ENCODE measurements at places on chromosomes 3 and 15.
A peak's percentile ranks its signal among the peaks of the same experiment; 100 is the strongest.

DNA sequence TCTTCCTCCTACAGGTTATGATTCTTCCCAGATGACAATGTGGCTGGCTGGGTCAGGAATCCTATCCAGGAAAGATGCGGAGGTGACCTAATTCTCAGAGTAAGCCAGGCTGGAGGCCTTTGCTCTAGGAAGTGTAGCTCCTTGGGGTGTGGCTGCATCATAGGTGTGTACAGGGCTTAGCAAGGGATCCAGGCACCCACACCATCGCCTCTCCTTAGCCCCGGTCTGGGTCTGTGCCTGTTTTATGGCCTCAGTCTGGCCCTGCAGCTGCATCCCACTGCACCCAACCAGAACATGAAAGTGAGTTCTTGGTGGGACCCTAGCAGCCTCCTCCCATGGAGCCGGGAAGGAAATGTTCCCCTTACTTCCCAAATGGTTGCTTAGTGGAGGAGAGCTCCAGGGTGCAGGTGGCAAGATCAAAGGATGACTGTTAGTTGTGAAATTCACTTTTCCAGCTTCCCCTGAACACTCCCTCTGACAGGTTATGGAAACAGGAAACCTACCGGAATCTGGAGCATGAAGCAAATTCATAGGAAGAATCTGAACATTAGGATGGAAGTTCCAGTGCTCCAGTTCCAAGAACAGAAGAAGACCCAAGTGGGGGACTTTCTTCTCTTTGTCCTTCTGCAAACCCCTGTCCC, 2.7 kb upstream of the AMOTL2 start:
- DNase-seq: no peak

DNA sequence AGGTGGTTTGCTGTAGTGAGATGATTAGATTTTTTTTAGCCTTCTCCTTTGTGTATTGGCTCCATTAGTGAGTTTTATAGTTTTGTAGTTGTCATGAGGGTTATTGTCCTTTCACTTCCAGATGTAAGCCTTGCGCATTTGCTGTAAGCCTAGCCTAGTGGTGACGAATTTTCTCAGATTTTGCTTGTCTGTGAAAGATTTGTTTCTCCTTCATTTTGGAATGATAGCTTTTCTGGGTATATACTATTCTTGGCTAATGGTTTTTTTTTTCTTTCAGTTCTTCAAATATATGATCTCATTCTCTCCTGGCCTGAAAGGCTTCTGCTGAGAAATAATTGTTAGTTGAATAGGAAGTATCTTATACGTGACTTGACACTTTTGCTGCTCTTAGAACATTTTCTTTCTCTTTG, 166.5 kb upstream of the THRB start:
- no peak for DNase-seq

DNA sequence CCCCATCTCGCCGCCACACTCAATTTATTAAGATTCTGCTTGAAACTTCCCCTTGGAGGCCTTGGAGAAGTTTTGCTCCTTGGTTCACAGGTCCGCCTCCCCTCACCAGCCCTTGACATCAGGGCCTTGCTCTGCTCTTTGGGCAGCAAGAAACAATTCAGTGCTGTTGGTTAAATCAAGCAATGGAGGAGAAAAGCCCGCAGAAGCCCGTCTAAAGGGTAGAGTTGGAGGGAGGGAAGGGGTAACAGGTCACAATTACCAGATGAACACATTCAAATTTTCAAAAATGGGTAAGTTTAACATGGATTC, 429 bp downstream of the PARP9 start:
- peak; percentile 23 for DNase-seq

- peak; percentile 11 for DNase-seq
Observed at GRCh38 chr3:69032142-69032541, 18.7 kb upstream of the EOGT start.

- no peak for DNase-seq
Observed at GRCh38 chr3:105397974-105398373, 31.3 kb downstream of the ALCAM start.

DNA sequence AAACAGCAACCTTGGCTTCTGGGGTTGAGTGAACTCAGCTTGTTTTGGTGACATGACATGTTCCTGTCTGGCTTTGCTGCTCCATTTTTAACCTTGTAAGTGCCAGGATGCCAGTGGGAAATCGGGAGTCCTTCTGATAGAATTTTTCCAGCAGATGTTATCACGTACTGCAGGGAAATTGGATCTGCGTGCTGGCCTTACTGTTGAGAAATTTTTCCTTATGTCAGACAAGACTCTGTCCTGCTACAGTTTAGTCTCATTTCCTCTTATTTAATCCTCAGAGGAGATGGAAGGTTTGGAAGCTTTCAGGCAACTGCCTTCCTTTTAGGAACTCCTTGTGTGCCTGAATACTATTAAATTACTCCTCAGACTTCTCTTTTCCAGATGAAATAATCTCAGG, 80.6 kb downstream of the PGPEP1L start:
- no peak for DNase-seq

GRCh38 chr3:53350652-53351051, 3.3 kb upstream of the DCP1A start:
- no peak for DNase-seq

DNA sequence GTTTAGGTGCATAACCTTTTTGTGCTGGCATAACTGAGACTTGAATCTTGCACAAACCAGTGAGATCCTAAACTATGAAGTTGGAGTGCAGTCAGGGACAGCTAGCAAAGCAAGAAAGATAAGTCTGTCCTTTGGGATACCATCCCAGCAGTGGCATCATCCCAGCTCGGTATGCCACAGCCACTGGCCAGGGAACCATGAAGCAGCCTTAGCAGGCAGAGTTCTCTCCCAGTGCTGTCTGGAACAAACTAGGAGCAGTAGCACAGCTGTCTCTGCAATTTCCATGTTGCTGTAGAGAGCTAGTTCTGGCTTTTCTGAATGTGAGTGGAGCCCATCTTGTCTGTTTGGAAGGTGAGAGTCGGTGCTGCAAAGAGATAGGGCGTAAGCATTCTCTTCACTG, 130.3 kb downstream of the DTWD1 start:
- DNase-seq: no peak

DNA sequence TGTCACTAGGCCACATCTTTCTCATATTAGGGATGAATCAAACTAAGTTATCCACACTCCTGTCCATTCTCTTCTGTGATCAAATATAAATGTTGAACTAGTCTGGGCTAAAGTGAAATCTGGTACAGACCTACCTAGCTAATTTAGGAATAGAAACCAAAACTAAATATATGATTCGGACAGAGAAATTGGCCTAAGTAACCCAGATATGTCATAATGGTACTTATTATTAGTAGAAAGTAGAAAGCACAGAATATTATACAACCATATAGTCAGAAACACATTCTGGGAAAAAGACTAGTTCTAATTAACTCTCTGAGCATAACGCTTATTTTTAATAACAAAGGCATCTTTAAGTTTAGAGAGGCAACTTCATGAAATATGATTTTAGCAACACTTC, 389.0 kb downstream of the LSAMP start:
- DNase-seq: no peak

DNA sequence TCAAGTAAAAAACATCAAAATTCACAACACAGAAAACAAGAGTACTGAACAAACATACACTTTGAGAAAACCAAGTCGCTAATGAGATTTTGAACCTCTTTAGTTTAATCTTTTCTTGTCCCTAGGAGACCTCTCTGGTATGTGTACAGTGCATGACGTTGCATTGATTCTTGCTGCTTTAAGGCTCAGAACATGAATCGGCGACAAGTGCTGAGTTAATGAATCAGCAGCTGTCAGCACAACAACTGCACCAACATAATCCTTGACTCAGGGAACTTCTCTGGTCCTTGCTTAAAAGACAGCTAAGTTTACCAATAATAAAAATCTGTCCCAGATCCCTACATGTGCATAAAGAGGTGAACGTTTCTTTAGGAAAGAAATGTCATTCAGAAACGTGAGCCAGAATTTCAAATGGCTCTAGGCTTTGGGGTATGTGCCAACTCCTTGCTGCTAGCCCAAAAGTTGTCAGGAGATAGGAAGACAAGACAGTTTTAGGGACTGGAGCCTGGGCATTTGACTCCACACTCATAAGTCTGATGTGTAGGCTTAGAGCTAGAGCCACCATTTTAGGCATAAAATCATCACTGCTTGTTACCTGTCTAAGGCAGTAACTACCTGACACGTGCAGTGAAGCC, 86.9 kb downstream of the IL5RA start:
- DNase-seq: no peak

DNA sequence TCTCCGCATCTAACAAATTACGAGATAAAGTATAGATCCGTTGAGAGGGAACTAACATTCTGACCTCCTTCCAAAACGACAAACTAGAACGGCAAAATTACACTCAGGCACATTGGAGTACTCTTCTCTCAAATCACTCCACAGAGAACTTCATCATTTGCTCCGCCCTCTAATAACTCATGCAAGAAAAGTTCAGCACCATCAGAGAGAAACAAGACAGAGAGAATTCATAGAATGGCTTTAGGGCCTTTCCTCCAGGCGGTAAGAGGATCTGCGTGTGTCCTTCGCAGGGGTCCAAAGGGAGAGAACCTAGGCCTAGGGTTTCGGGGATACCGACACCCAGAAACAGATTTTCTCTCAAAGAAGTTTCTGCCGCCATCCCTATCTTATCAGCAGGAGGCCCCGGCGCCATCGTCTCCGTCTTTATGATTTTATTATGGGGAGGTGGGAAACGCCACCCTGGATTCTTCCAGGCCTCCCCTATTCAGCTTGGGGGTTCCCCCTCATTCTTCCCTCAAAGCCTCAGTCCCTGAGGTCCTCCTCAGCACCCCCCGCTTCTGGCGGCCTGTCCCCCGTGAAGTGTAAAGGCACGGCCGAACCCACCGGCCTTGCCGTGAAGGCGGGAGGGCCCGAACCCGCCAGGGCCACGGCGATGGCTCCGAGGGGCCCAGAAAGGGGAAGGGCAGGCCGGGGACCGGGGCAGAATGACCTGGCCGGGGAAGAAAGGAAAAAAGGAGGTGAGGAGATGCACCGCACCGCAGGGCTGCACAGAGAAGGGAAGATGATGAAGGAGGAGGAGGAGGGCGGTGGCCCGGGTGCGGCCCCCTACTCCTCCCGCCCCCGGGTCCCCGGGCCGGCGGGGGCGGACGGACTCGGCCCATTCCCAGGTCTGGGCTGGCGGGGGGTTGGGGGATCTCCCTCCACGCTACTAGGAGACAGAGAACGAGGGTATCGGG, 768 bp downstream of the UBXN7 start:
- DNase-seq: peak; percentile 30

- no peak for DNase-seq
Observed at GRCh38 chr3:10527295-10528001, 22.1 kb upstream of the ATP2B2 start.

DNA sequence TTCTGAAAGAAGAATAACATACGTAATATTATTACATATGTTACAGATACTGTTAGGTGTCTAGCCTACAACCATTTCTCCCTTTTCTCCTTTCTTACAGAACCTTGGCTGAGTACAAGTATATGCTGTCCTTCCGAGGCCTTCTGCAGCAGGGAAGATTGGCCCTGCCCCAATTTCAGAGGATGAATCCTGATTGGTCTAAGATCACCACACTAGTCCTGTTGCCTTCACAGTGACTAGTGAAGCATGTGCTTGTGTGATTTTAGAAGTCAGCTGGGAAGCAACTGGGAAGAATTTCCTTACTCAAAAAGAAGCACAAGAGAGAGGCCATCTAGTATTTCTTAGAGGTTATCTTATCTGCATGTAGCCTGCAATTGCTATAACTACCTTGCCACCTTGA, 30.6 kb upstream of the MECOM start:
- DNase-seq: no peak

DNA sequence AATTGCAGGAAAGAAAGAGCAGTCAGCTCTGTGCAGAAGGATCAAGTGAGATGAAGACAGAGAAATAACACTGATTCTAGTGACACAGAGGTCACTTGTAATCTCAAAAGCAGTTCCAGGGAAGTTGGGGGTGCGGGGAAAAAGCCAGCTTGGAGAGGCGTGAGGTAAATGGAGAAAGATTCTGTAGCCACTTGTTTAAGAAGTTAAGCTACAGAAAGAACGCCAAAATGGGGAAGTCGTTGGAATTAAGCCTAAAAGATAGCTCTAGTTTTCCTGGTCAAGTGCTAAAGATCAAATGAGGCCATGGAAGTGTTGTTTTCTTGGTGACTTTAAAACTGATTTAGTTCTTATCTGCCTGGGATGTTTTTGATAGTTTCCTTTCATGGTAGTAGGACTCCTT, 152.0 kb downstream of the GREM1 start:
- no peak for DNase-seq

DNA sequence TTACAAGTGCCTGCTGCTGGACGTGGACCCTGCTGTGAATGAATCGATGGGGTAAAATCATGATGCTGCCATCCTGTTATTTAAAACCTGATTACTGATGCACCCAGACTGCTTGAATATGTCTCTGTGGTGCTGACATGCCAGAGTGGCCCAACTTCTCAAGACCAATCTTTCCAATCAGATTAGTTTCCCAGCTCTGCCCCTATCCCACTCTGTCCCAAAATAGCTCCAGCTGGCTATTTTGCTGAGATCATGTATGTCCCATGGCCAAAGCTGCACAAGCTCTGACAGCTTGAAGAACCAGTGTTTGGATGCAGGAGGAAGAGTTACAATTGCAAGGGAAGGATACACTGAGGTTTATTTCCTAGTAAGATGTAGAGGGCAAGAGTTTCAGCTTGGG, 153.6 kb downstream of the TMEM108 start:
- no peak for DNase-seq

GRCh38 chr3:196894557-196895295, 27.0 kb downstream of the SENP5 start:
- DNase-seq: no peak

Data from T-helper 1 cell (primary cell).